ENCODE measurements at places on chromosomes 13 and 19. TPM values are rescaled to one million over a fixed set of nuclear protein-coding genes. Genes with fewer than 3 reads are reported as not detected.

GRCh38 chr19:48196933-48197665 lies 26.6 kb downstream of the ZSWIM9 start:
- no peaks in the 10 kb centered on the region for H3K4me1 ChIP-seq
- H3K4me3 ChIP-seq = no peak overlapping the region
- H3K27me3 ChIP-seq = no peaks in the 10 kb centered on the region
- no peak for DNase-seq
- no peaks in the 10 kb centered on the region for H3K36me3 ChIP-seq

DNA sequence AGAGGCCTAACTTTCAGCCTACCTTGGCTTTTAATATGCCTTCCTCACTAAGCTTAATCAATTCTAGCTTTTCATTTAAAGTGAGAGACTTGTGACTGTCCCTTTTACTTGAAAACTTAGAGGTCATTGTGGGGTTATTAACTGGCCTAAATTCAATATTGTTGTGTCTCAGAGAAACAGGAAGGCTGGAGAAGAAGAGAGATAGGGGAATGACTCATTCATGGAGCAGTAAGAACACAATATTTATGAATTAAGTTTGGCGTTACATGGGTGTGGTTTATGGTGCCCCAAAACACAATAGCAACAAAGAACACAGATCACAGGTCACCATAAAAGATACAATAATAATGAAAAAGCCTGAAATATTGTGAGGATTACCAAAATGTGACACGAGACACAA lies 612.1 kb downstream of the TBC1D4 start:
- H3K36me3 ChIP-seq = no peaks in the 10 kb centered on the region
- no peak overlapping the region for H3K4me3 ChIP-seq
- no peak for DNase-seq
- H3K27me3 ChIP-seq = no peaks in the 10 kb centered on the region
- H3K4me1 ChIP-seq = no peaks in the 10 kb centered on the region

DNA sequence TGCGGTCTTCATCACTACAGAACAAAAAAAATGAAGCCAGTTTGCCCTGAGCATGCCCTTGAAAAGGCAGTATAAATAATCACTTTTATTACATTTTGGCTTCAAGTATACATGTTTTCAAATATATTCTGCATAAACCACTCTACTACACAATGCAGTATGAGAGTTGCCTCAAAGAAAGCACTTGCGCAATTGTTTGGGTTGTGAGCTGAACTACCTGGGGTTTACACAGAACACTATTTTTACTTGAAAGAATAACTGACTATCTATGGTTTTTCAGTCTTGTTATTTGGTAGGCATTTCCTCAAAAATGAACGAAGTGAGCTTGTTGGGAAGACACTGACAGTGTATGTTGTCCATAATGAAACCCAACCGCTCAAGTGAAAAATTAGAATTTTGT lies 264.4 kb upstream of the KLF12 start:
- no peaks in the 10 kb centered on the region for H3K4me1 ChIP-seq
- no peak overlapping the region for H3K4me3 ChIP-seq
- no peak overlapping the region for H3K27ac ChIP-seq
- H3K36me3 ChIP-seq = no peaks in the 10 kb centered on the region
- DNase-seq = no peak
- no peaks in the 10 kb centered on the region for H3K27me3 ChIP-seq

Gene ZSCAN5C
- total RNA-seq = not detected

- no peaks in the 10 kb centered on the region for H3K27me3 ChIP-seq
- no peak for DNase-seq
Measured at GRCh38 chr19:2788237-2788636, 2.9 kb downstream of the THOP1 start.

DNA sequence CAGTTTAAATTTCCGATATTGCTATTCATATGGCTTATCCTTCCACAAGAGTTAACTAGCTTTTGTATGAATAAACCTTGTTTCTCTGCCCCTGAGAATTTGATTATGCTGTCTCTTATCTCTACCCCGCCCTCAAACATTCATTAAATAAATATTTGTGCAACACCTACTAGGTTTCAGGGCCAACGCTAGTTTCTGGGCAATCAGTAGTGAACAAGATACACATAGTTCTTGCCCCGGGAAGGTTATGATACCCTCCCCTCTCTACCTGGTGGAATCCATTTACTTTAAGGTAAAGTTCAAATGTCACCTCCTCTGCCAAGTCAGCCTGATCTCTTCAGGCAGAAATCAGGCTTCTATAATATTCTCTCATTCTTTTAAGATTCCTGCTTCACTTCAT lies 16.6 kb upstream of the USP12 start:
- no peaks in the 10 kb centered on the region for H3K36me3 ChIP-seq
- H3K27ac ChIP-seq = no peak overlapping the region
- no peaks in the 10 kb centered on the region for H3K27me3 ChIP-seq
- H3K4me3 ChIP-seq = no peak overlapping the region

Gene SLC46A3
- total RNA-seq = 65.8 TPM

GRCh38 chr13:36848199-36848982 lies 29.4 kb downstream of the RFXAP start:
- H3K27ac ChIP-seq = no peak overlapping the region
- no peak for DNase-seq
- no peak overlapping the region for H3K4me3 ChIP-seq
- no peaks in the 10 kb centered on the region for H3K27me3 ChIP-seq
- H3K4me1 ChIP-seq = no peaks in the 10 kb centered on the region
- H3K36me3 ChIP-seq = no peaks in the 10 kb centered on the region

- H3K4me3 ChIP-seq = no peak overlapping the region
- no peak for DNase-seq
- peaks cover 99% of the 10 kb centered on the region for H3K27me3 ChIP-seq
- peaks cover 48% of the 10 kb centered on the region for H3K4me1 ChIP-seq
Measured at GRCh38 chr13:99986741-99987140, 5.2 kb downstream of the ZIC2 start.

DNA sequence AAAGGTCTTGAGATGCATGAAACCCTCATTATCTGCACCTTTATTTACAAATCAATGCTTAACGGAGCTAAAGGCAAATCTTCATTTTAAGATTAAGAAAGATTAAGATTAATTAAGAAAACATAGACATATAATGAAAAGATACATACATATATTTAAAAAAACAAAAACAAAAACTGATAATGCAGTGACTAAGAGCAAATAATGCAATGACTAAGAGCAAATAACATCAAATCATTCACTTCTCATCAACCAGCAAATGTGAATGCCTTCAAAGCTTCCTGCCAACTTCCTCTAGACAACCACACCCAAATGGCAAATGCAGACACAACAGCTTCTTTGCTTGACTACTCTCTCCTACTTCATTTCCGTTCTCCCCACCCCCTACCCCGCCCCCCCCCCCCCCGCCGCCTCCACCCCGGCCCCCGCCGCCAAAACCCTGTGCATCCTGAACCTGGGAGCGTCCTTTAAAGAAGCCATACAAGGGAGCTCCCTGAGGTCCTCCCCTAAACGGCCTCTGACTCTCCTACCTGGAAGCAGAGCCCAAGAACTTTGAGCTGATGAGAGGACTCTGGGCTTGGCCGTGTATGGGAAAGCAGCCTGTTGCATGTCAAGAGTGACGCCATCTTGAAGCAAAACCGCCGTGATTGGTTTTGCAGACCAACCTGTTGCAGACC lies 24.5 kb downstream of the TEX101 start:
- H3K27ac ChIP-seq = peak overlapping the region; percentile 8
- H3K27me3 ChIP-seq = no peaks in the 10 kb centered on the region
- no peak overlapping the region for H3K4me3 ChIP-seq
- no peaks in the 10 kb centered on the region for H3K36me3 ChIP-seq
- H3K4me1 ChIP-seq = peaks cover 10% of the 10 kb centered on the region

GRCh38 chr19:12694641-12695040 lies 1.8 kb downstream of the FBXW9 start:
- no peaks in the 10 kb centered on the region for H3K36me3 ChIP-seq
- H3K27ac ChIP-seq = no peak overlapping the region
- no peaks in the 10 kb centered on the region for H3K27me3 ChIP-seq
- H3K4me1 ChIP-seq = peaks cover 19% of the 10 kb centered on the region
- DNase-seq = no peak

Data from transverse colon (tissue), 4 donors.